SW480 (cell line): ENCODE measurements at places on chromosomes 7 and 10.

DNA sequence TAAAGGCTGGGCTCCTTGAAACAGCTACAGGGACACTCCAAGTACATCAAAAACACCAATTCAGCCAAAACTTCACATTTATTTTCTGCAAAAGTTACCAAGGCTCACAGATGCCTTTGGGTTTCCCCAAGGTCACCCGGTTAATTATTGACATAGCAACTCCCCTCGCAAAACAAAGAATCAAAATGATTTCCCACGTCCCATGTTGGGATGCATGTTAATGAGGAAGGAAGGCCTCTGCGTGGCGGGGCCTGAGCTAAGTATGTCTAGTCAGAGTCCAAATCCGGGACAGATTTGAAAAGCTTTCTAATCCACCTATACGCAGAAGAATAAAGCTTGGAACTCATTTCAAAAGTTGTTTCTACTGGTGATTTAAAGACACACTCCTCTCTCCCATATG, 535 bp upstream of the TMEM72 start:
- no peak for DNase-seq

DNA sequence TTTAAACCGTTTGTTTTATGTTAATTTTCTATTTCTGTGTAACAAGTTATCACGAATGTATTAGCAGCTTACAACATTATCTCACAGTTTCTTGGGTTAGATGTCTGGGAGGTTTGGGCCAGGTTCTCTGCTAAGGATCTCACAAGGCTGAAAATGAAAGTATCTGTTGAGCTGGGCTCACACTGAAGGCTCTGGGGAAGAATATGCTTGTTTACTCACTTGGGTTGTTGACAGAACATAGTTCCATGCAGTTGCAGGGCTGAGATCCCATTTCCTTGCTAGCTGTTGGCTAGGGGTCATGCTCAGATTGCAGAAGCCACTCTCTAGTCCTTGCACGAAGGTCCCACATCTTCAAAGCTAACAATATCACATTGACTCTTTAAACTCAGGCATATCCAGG, 266.6 kb upstream of the GNAI1 start:
- no peak for DNase-seq

GRCh38 chr10:99143011-99143410, 92.6 kb downstream of the HPSE2 start:
- DNase-seq, result no peak

- no peak for DNase-seq
These were observed 3.3 kb downstream of the MINPP1 start for GRCh38 chr10:87507879-87508483.

GRCh38 chr7:2526659-2527504, 7.3 kb downstream of the LFNG start:
- DNase-seq, result peak; percentile 81

GRCh38 chr7:150801242-150801945, 825 bp downstream of the TMEM176A start:
- DNase-seq, result no peak

- DNase-seq, result peak; percentile 6
These were observed 1.2 kb downstream of the CCDC6 start for GRCh38 chr10:59905066-59905730.

DNA sequence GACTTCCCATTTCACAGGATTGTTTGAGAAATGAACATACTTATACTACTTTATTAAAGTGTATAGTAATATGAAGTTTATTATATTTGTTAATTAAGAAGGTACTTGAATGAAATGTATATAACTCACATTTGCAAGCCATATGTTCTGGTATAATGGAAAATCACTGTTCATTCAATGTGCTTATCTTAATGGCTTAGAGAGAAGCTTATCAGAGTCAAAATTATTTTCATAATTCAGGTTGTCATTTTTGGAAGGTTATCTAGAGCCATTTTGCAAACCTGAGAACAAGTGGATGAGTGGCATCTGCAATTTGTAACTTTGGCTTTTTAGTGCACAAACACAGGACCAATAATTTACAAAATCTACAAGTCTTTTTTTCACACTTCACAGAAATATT, 621.0 kb downstream of the ARL4A start:
- no peak for DNase-seq

- DNase-seq, result no peak
These were observed 702.2 kb downstream of the MAGI2 start for GRCh38 chr7:78751253-78751652.

DNA sequence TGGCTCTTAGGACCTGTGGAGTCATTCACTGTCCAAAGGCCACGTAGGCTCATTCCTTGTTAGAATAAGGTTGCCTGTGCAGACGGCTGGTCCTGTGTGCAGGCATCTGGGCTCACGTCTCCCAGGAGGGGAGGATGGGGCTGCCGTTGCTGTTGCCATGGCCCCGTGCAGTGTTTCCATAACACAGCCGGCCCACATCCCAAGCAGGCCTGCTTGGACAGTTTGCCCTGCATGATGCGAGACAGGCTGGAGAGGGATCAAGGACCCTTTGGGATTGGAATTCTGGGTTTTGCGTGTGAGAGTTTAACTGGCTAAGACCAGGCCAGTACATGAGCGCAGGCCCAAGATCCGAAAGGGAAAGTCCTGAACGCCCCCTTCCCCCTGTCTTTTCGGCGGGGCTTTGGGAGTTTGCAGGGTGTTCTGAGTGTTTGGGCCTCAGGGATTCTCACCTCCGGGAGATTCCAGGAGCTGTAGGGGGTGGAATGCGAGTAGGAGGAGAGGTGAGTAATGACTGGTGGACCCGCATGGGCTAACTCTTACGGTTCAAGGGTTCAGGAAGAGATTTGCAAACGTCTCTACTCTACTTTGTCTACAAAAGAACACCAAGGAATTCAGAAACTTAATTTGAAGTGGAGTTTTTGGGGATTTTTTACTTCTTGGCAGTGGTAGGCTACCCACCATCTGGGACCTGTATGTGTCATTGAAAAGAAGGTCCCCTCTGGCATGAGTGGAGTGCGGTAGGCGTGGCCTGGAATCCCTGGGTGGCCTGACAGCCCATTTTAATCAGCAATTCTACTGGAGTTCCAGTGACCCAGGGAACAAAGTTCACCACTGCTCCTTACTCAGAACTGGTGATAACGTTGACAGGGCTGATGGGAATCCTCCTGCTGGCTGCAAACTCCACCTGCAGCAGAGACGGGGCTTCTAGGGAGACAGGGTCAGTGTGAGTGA, 125.4 kb downstream of the ITIH5 start:
- peak; percentile 30 for DNase-seq

DNA sequence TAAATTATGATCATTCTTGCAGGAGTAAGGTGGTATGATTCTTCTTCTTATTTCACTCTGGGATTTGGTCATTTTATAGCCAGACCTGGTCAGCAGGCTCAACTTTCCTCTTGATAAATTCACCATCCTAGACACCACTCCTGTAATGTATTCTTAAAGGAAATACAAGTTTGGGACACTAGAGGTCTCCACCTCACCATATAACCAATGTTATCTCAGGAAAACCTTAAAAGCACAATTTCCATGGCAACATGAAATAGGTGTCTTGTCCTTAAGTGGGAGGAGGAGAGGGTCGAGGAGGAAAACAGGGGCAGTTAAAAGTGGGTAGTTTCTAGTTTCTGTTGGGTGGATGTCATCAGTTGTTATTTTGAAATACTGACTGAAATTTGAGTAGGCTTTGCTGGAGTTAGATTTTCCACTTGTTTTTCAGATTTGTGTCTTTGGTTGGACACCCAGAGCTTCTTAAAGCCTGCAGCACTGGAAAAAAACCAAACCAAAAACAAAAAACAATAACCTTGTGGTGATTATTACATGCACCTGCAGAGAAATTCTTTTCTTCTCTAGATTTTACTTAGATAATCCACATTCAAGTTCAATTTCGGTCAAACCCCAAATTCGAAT, 163.1 kb downstream of the PRKCQ start:
- DNase-seq, result peak; percentile 38

- DNase-seq, result no peak
These were observed 227.4 kb downstream of the RAB11FIP2 start for GRCh38 chr10:117819304-117819703.

DNA sequence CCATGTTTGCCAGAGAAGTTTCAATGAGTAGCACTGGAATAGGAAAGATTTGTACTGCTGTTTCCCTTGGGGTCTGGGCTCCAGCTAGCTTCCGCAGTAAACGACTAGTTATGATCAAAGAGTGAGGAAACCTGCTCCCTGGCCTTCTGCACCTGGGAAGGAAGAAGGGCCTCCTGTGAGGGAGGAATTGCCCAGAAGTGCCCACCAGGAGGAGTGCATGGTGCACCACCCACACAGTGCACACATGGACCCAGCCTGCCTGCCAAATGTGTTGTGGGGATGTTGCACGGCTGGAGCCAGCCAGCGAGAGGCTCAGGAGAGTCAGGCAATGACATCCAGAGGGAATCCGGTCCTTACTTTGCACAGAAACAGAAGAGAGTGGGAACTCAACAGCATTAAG, 27.0 kb upstream of the FAM107B start:
- no peak for DNase-seq

DNA sequence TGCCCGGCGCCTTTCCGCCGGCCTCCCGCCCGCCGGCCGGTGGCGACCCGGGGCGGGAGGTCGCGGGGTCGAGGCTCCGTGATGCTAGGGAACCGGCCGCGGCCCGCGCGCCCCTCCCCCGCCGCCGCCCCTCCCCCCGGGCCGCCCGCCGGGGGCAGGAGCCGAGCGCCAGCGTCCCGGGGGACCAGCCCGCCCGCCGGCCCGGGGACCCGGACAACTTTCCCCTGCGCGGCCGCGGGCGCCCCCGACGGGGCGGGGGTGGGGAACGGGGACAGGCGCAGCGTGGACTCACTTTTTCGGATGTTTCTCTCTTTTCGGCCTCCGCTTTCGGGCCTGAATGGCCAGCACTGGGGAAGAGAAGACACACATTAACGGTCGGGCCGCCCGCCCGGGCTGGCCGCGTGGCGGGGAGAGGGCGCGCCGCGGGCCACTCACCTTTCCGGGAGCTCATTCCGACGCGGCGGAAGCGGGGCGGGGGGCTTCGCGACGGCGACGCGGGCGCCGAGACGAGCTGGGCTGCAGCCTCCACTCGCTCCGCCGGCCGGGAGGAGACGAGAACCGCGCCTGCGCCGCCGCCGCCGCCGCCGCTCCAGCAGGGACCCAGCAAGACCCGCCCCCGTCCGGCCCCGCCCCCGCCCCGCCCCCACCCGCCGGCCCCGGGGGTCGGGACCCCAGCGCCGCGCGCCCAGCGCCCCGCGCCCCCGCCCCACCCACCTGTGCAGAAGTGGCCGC, at the start of gene SRPK2:
TSS of gene SRPK2 (minus strand) at position 566 of the 732 bp plus-strand sequence.
- peak; percentile 82 for DNase-seq

DNA sequence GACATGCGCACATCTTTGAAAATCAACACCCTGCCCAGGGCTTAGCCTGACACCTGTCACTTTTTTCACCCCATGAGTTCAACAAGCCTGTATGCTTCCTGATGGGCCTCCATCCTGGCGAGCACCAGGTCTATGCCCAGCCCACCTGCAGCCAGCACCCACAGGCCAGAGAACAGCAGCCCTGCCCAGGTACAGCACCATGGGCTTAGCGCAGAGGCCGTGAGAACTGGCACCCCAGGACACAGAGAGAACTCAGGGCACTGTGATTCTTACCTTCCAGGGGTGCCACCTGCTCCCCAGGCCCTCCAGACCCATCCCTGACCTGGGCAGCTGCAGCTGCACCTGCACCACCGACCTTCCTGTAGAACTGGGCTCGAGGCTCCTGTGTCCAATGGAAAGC, 536.6 kb downstream of the TCERG1L start:
- no peak for DNase-seq

DNA sequence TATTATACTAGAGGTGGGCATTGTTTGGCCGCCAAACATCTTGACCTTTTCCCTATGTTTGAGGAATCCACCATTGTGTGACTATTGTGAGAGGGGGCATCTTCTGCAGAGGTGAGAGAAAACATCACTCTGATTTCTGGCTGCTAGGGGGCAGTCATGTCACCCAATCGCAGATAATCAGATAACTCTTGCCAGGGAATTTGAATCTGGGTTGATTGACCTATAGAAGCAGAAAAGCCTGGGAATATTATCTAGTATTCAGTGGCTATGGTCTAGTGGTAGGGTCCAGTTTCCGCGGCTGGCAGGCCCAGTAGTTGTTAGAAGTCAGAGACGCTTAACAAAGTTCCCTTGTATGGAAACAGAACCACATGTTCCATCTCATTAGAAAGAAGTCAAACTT, 808.5 kb downstream of the PHTF2 start:
- no peak for DNase-seq

DNA sequence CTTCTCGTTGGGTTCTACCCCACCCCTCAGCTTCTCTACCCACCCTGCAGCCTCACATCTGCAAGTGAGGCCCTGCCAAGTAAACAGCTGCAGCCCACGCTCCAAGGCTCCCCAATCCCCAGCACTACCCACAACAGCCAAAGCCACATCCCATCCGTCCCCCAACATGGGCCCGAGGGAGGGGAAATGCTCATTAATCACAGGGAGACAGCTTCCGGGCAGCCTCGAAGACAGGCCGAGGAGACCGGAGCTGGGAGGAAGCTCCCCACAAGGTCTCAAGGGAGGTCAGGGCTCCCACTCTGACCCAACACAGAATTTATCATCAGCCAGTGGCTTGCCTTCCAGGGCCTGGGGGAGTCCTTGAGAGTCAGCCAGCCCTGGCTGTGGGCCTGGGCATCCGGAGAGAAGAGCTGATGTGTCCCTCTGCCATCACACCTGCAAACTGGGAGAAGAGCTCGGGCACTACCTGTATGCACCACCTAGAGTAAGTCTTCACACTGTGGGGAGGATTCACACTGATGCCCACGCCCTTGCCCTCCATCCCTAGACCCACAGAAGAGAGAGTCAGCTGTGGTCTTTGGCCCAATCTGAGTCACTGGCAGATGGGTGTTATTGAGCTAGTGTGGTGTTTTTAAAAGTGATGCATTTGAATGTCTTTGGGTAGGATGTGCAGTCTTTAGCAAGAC, 115.5 kb upstream of the ZMIZ1 start:
- DNase-seq, result no peak

DNA sequence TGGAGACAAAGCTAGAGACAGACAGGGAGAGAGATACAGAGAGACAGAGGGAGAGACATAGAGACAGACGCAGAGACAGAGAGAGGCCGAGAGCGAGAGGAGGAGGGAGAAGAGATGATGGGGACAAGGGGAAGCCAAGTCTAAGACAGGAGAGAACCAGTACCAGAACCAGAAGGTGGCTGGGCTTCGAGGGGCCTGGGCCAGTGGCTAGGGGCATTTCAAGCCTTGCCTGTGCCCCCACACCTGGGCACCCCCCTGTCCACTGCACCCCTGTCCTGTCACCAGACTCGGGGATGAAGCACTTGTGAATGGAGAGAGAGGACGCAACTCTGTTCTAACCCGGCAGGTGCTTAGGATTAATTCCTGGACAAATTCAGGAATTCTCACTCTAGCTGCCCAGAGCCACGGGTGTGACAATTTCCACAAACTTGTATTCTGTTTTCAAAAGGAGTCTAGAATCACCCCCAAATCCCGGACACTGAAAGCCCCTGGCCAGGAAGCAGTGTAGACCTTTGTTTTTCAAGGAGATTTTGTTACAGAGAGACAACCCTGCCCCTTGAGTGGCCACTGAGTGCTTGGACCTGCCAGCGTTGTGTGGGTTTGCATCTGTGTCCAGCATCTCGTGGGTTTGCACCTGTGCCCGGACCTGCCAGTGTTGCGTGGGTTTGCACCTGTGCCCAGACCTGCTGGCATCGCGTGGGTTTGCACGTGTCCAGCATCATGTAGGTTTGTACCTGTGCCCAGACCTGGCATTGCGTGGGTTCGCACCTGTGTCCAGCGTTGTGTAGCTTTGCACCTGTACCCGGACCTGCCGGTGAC, 157.3 kb downstream of the WDR37 start:
- no peak for DNase-seq
